ENCODE measurements at places on chromosomes 1 and 21.

- DNase-seq = no peak
These were observed 40.8 kb downstream of the ITSN1 start for GRCh38 chr21:33682992-33683627.

- no peak for DNase-seq
These were observed 485.5 kb downstream of the PTPRC start for GRCh38 chr1:199124351-199124750.

DNA sequence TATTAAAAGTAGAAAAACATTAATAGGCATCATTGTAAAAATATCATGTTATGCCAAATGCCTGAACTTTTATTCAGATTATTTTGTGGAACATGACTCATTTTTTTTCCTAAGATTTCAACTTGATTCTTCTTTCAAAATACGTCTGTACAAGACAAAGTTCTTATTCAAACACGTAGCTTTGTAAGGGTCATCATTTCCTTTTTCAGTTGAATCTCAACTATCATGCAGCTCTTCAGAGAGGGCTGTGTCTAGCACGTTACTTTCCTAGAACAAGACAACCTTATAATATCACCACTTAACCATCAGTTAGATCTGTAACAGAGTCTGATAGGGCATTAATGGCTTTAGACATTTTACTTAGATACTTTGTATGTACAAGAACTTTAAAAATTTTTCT is 608.9 kb downstream of the AMY1C start:
- DNase-seq = no peak

- DNase-seq = no peak
These were observed 24.9 kb upstream of the ETS2 start for GRCh38 chr21:38780879-38781278.

DNA sequence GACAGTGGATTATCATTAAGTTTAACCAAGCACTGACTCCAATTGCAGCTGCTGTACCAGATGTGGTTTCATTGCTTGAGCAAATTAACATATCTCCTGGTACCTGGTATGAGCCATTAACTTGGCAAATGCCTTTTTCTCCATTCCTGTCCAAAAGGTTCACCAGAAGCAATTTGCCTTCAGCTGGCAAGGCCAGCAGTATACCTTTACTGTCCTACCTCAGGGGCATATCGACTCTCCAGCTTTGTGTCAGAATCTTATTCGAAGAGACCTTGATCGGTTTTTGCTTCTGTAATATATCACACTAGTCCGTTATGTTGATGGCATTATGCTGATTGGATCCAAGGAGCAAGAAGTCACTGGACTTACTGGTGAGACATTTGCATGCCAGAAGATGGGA is 9.5 kb upstream of the GTF2B start:
- no peak for DNase-seq

DNA sequence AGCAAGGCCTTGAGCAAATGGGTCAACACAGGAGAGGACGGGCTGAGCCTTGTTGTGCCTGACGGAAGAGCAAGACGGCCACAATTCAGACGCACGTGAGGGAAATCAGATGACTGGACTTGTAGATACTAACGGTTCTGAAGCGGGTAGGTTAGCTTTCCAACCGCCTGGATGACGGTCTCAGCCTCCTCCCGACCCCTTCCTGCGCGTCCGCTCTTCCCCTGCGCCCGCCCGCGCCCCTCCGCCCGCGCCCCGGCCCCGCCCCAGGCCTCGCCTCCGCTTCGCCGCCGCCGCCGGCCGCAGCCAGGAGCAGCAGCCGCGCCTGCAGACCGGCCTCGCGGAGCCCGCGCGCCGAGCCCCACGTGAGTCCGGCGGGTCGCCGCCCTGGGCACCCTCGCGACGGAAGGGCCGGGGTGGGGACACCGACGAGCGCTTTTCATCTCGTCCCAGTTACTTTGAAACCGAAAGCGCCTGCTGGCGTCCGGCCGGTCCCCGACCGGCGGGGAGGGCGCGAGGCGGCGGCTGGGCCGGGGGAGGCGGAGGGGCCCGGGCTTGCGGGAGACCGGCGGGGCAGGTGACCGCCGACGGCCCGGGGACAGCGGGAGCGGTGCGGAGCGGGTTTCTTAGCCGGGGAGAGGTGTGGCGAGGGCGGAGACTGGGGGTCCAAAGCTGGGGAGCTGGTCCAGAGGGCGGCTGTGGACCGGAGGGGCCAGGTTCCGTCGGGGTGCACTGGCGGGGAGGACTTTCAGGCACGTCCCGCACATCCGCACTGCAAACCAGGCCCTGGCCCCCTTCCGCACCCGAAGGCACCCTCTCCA is at the start of gene TRAF5:
TSS of gene TRAF5 (plus strand) at position 306 of the 818 bp plus-strand sequence. CDS start 26,407 bp downstream, outside the sequence.
- no peak for DNase-seq

GRCh38 chr1:89611721-89612120 is 21.2 kb upstream of the LRRC8C start:
- DNase-seq = no peak

DNA sequence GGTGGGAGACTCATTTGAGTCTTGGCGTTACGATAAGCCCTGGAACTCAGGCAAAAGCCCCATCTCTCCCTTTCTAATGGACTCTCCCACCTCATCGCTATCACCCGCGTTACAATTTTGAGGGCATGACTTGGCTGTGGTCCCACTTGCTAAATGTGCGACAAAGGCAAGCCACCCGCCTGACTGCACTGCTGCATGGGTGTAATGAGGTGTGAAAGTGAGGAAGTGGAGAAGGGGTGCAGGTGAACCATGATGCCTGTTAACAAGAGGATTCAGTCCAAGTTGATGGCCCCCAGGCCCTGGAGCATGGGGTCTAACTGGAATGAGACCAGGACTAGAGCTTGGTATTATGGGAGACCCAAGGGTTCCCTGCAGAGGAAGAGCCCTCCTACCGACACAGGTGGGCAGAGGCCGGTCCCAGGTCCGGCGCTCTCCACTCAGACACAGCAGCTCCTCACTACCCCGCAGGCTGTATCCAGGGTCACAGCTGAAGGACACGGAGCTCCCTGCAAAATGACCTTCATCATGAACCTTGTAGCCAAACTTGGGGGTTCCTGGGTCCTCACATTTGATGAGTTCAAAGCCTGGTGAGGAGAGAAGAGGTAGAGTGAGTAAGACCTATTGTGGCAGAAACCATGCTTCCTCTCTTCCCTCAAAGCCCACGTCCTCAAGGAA is 165.4 kb upstream of the HMGB4 start:
- no peak for DNase-seq

GRCh38 chr21:44054710-44055109 is 42.6 kb downstream of the TRAPPC10 start:
- DNase-seq = no peak

DNA sequence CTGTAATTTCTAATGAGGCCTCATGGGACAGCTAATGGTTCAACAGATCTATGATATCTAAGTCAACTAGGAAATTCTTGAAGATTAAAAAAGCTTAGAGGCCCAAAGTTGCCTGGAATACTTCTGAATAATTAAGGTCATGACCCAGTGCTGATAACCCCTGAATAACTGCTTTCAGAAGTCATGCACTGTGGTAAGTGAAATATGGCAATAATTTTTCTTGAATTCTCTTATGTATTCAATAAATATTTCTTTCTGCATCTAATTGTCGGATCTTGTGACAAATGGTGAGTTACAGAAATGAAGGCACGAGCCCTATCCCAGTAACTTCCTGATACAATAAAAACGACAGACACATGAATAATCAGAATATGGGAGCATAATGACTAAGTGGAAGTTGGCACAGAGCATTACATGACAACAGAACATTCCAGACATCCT is 219.3 kb upstream of the GREM2 start:
- DNase-seq = no peak

- no peak for DNase-seq
These were observed 47.2 kb downstream of the C1orf21 start for GRCh38 chr1:184433956-184434502.

- DNase-seq = no peak
These were observed 3.2 kb upstream of the ATP1A2 start for GRCh38 chr1:160112357-160112756.

DNA sequence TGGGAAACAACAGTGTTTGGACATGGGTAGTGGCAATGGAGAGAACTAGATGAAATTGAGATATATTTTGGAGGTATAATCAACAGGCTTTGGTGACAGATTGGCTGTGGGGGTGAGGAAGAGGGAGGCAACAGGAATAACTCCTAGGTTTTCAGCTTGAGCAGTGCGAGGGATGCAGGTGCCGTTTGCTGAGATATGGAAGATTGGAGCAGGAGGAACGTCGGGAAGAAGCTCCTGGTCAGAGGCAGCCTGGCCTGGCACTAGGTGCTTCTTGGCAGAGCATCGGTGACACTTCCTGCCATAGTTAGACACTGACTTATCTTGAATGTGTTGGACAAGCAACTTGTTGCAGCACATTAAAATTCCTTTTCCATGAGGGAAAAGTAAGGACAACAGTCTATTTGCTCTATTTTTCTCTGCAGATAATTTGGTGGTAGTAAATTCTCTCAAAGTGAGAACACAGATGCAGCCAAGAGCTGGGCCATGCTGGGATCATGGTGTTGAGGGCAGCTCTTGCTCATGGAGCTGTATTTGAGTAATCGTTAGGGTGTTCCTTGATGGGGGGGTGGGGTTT is 21.5 kb upstream of the MYSM1 start:
- DNase-seq = no peak

DNA sequence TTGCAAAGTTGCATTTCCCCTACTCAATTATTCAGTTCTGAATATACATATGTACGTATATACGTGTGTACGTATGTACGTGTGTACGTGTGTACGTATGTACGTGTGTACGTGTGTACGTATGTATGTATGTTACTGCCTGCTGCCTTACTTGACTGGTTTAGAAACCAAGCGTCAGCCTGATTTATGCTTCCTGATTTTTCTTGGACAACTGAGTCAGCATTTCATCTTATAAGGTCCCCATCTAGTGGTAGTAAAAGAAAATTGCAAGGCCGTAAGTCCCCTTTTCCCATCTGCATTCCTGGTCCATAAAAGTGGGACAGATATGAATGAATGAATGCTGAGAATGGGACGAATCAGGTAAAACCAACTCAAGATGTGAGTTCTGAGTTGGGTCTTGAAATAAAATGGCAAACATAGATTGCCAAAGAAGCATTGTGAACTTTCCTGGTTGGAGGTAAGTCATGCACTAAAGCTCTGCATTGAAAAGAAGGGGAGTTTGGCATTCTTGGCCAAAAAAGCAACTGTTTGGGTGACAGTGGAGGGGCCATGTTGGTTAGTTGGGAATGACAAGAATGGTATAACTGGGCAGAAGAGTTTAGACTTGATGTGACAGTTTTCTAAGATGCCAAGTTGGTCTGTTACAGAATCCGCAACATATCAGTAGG is 76.4 kb upstream of the DNAH14 start:
- no peak for DNase-seq

GRCh38 chr1:218357211-218357892 is 12.2 kb downstream of the TGFB2 start:
- DNase-seq = no peak

DNA sequence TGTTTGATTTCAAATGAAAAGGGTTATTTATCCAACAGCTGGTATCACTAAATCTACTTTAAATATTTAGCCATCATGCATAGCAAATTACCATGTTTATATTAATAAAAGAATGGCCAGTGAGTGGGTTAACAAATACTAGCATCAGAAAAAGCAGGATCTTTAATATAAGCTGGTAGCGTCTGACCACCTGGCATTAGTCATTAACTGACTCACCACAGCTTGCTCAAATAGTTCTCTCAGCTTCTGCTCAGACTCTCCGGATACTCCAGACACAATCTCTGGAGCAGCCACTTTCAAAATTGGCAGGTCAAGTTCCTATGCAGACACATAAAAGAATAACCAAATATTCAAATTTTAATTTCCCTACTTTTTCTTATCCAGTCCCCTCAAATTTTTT is 29.6 kb downstream of the NVL start:
- no peak for DNase-seq

DNA sequence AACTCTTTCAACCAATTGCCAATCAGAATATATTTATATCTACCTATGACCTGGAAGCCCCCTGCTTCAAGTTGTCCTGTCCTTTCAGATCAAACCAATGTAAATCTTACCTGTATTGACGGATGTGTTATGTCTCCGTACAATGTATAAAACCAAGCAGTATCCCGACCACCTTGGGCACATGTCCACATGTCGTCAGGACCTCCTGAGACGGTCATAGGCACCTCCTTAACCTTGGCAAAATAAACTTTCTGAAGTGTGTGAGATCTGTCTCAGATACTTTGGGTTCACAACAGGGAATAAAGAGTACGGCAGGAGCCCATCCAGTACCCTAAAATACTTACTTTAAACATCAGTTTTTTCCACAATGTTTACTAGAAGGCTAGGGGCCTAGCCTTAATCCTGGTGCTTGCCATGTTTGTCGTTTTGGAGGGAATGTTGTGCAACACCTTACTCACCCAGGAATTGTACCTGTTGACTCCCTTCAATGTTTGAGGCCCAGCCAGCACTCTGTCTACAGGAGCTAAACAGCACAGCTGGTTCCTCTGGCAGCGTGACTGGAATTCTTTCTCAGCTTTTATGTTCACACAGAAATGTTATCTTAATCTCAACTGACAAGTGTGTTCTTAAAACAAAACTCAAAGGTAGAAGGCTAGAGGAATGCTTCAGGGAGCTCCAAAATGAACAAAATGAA is 90.8 kb upstream of the USP25 start:
- no peak for DNase-seq

DNA sequence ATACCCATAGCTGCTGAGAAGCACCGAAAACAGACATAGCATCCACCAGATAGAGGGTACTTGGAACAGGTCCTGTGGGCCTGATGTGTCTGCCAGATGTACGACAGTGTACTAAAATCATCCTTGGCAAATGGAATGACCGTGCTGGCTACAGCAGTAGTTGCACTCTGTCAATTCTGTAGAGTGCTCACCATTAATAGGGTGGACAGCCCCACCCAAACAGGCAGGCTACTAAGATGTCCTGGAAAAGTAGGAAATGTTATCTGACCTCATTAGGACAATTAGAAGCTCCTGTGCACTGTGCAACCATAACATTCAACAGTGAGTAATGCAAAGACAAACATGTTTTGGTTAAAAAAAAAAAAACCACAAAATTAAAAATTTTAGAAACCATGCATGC is 106.2 kb downstream of the PTPN14 start:
- DNase-seq = no peak

- DNase-seq = no peak
These were observed 58.3 kb downstream of the RGS2 start for GRCh38 chr1:192867180-192867579.

- no peak for DNase-seq
These were observed 232.3 kb upstream of the USP24 start for GRCh38 chr1:55447488-55447887.

GRCh38 chr1:227886503-227886961 is 61.2 kb downstream of the WNT9A start:
- DNase-seq = no peak

Data from stimulated activated CD8-positive, alpha-beta memory T cell treated with anti-CD3 and anti-CD28 coated beads, Interleukin-15, amount 100 ng/mL, for 48 hours (primary cell).